WTC11 (cell line): ENCODE measurements at places on chromosomes 16 and 17. TPM values are rescaled to one million over a fixed set of nuclear protein-coding genes. Genes with fewer than 3 reads are reported as not detected.

Gene MEFV
- total RNA-seq: 0.09 to 0.21 TPM (median 0.14 TPM) in 3 replicates

Gene HYDIN
- 2.6 to 3.3 TPM (median 3.0 TPM) in 3 replicates for total RNA-seq

Gene DRC3
- total RNA-seq: 0.34 to 0.48 TPM (median 0.42 TPM) in 3 replicates

Gene CDT1
- total RNA-seq: 142 to 154 TPM (median 149 TPM) in 3 replicates

Gene CD7
- total RNA-seq: 0.74 to 1.3 TPM (median 0.92 TPM) in 3 replicates

Gene GLIS2
- 19.5 to 23.0 TPM (median 20.1 TPM) in 3 replicates for total RNA-seq

Gene CA4
- total RNA-seq: 5.4 to 6.7 TPM (median 6.2 TPM) in 3 replicates

Gene WNT3
- 6.5 to 14.1 TPM (median 6.7 TPM) in 3 replicates for total RNA-seq

Gene SLFN14
- not detected in 3 replicates for total RNA-seq

Gene HSD11B2
- 33.4 to 38.3 TPM (median 36.4 TPM) in 3 replicates for total RNA-seq

Gene SLC16A6
- 0.14 to 0.22 TPM (median 0.16 TPM) in 3 replicates for total RNA-seq

Gene SLC38A8
- not detected in 3 replicates for total RNA-seq

Gene EME1
- total RNA-seq: 22.8 to 27.1 TPM (median 24.9 TPM) in 3 replicates

Gene ABCA10
- total RNA-seq: 0.14 TPM in 1 of 3 replicates, not detected in the others

Gene TNFRSF13B
- 0.18 TPM in 2 of 3 replicates, not detected in the other for total RNA-seq

Gene AIPL1
- 0.32 to 0.71 TPM (median 0.46 TPM) in 3 replicates for total RNA-seq

Gene ZPBP2
- not detected in 3 replicates for total RNA-seq

Gene MYH1
- not detected in 3 replicates for total RNA-seq

Gene HSPB9
- total RNA-seq: 0.30 to 0.57 TPM (median 0.46 TPM) in 3 replicates

Gene GFOD2
- total RNA-seq: 19.3 to 29.5 TPM (median 22.8 TPM) in 3 replicates

Gene FN3K
- total RNA-seq: 19.3 to 23.6 TPM (median 21.2 TPM) in 3 replicates

DNA sequence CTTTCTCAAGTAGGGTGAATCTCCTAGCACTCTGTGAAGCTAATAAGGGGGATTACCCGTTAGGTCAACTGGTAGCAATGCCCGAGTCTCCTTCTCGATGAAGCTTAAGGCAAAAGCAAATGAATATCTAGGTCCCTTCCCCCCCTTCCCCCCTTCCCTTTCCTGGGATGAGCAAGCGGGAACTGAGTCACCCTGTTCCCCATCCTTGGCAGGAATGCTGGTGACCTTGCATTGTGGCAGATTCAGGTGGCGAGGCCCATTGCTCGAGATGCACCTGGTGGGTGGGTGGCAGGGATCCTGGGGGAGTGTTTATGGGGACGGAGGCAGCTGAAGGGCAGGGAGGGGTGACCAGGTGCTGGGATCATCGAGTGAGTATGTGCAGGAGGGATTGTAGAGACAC lies 7.1 kb downstream of the NXPH3 start:
- no peak for DNase-seq

GRCh38 chr16:90047714-90048346 lies 28.6 kb upstream of the DBNDD1 start:
- DNase-seq: peak; percentile 44

DNA sequence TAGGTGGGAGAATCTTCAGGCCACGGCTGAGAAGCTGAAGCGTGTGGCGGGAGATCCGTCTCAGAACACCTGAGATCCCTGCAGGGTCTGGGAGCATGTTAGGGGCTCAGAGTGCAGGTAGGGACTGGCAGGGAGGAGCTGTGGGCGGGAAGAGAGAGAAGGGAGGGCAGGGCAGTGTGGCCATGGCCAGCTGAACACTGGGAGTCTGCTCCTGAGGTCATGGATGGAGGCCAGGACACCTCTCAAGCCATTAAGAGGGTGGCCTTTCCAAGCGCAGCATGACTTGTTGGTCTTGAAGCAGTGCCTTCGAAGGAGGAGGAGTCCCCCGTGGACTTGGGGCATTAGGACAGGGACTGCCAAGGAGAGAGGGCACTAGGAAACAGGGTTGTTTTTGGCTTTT lies 23.7 kb downstream of the NAA60 start:
- DNase-seq: no peak

- no peak for DNase-seq
Measured at GRCh38 chr17:34386343-34386696, 23.3 kb upstream of the CCL1 start.

GRCh38 chr17:46266656-46267544 lies 28.0 kb upstream of the LRRC37A start:
- peak; percentile 83 for DNase-seq

GRCh38 chr16:47644166-47644565 lies 183.0 kb downstream of the PHKB start:
- DNase-seq: no peak

- peak; percentile 80 for DNase-seq
Measured at GRCh38 chr17:31068291-31068690, 26.5 kb upstream of the NF1 start.

GRCh38 chr17:37756051-37756450 lies 11.2 kb upstream of the HNF1B start:
- DNase-seq: no peak

DNA sequence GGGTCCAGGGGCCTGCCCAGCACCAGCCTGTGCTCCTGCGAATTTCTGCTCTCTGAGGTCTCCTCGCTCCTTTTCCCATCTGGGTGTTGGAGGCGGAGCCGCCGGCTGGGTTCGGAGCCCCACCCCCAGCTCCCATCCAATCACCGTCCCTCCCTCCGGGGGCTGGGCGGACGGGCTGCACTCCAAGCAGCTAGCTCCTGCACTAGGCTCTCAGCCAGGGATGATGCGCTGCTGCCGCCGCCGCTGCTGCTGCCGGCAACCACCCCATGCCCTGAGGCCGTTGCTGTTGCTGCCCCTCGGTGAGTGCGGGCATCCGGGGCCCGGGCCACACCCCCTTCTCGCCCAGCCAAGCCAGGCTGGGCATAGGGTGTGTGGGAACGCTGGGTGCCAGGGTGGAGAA lies at the start of gene NRN1L:
NRN1L (plus strand) TSS at position 202 of the 400 bp plus-strand sequence; CDS start at position 221, 19 bp downstream.
- peak; percentile 96 for DNase-seq

DNA sequence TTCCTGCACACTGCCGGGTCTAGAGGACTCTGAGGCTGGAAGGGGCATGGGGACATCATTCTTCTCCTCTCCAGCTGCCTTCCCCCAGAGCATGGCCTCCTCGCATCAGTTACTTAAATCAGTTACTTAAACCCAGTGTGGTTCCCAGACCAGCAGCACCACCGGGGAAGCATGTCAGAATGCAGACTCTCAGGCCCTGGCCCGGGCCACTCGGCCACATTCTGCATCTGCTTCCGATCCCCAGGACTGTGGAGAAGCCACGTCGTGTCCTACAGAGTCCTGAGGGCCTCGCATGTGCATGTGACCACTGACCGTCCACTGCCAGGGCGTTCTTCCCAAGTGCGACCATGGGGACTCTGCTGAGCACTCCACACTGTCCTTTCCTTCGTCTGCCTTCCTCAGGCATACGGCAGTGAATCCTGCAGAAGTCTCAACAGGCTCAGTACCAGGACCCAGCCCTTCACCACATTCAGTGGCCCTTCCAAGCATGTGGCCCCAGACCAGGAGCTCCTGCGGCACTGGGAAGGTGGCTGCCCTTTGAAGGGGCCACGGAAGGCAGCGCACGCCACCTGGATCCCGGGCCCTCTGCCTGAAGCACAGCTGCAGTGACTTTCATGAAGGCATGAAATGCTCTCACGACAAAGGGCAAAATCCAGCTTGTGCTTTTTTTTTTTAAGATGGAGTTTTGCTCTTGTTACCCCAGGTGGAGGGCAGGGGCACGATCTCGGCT lies 46.9 kb upstream of the RASD1 start:
- DNase-seq: no peak

DNA sequence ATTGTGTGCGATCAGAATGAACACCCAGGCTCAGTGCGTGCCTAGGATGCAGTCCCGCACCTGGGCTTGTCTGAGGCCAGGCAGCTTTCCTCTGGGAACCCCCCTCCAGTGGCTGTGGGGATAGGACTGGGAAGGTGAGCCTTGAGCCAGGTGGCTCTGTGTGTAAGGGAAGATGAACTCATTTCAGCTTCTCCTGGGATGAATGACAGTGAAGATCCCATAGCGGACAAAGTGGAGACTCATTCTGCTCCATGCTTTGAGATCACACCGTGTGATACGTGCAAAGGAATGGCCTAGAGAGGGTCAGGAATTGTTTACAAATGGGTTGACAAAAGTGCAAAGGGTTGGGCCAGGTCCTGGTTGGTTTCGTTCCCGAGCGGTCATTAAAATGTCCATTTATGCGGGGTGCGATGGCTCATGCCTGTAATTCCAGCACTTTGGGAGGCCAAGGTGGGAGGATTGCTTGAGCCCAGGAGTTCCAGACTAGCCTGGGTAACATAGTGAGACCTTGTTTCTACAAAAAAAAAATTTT lies 15.8 kb downstream of the GPRC5C start:
- no peak for DNase-seq

GRCh38 chr17:45388604-45389325 lies 43.9 kb downstream of the ARHGAP27 start:
- DNase-seq: no peak

DNA sequence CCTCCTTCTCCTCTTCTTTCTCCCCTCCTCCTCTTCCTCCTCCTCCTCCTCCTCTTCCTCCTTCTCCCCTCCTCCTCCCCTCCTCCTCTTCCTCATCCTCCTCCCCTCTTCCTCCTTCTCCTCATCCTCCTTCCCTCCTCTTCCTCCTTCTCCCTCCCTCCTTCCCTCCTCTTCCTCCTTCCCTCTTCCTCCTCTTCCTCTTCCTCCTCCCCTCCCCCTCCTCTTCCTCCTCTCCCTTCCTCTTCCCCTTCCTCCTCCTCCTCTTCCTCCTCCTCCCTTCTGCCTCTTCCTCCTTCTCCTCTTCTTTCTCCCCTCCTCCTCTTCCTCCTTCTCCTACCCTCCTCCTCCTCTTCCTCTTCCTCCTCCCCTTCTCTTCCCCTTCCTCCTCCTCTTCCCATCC lies 5.1 kb upstream of the PITPNM3 start:
- DNase-seq: no peak

- no peak for DNase-seq
Measured at GRCh38 chr16:56970934-56971767, 9.4 kb downstream of the CETP start.

- DNase-seq: no peak
Measured at GRCh38 chr17:69869667-69870066, 205.4 kb upstream of the KCNJ16 start.

- peak; percentile 4 for DNase-seq
Measured at GRCh38 chr16:66381585-66382170, 15.2 kb downstream of the CDH5 start.

- DNase-seq: no peak
Measured at GRCh38 chr16:75087375-75087979, 29.1 kb downstream of the LDHD start.

DNA sequence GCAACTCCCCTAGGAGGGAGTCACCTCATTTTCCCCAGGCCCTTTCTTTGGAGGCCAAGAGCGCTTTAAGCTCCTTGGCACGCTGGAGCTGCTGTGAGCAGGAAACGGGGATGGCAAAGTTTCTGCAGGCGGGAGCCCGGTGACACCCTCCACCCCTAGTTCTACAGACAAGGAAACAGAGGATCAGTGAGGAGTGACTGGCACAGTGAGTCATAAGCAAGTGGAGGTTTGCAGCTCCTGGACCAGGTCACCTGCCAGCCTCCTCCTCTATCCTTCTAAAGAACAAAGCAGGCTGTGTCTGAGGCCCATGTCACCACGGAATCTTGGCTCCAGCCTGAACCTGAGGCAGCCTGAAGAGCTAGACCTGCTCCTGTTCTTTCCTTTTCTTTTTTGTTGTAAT lies 141.9 kb downstream of the TMEM132E start:
- DNase-seq: no peak

DNA sequence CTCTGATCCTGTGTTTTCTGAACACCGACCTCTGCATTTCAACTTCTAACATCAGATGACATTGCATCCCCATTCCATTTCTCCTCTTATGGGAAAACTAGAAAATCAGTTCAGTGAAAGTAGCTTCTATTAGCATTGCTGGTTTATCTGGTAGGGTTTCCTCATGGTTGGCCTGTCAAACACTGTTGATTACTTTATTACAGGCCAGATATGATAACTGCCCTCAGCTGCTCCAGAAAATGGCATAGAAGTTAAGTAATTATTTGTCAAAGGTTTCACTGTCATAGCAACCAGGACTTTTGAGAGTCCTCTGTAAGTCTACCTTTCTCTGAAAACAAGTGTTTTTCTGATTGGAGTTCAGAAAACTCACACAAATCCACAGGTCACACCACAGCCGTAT lies 3.0 kb downstream of the GFOD2 start:
- no peak for DNase-seq

- DNase-seq: no peak
Measured at GRCh38 chr17:73338566-73339197, 26.9 kb upstream of the CDC42EP4 start.

DNA sequence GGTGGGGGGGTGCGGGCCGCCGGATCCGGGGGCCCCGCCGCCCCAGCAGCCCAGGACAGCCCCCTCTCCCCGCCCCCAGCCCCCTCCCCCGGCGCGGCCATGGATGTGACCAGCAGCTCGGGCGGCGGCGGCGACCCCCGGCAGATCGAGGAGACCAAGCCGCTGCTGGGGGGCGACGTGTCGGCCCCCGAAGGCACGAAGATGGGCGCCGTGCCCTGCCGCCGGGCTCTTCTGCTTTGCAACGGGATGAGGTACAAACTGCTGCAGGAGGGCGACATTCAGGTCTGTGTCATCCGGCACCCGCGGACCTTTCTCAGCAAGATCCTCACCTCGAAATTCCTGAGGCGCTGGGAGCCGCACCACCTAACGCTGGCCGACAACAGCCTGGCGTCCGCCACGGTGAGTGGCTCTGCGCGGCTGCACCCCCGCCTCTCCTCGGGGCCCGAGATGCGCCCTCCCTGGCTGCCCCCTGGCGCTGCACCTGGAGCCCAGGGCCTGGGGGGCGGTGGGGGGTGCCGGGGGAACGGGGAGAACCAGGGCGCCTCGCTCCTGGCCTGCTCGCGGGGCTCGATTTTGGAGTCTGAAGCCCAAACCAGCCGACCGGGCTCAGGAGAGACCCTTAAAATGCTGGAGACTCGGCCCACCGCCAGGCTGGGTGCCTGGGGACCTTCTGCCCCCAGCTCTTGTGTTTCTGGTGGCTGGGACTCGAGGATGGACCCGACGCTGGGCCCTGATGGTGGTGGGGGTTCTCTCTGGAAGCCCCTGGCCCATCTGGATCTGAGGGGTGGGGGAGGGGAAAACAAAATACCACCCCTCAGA lies 744 bp downstream of the CMIP start:
- DNase-seq: no peak

GRCh38 chr17:31385428-31386285 lies 5.8 kb upstream of the RAB11FIP4 start:
- no peak for DNase-seq

DNA sequence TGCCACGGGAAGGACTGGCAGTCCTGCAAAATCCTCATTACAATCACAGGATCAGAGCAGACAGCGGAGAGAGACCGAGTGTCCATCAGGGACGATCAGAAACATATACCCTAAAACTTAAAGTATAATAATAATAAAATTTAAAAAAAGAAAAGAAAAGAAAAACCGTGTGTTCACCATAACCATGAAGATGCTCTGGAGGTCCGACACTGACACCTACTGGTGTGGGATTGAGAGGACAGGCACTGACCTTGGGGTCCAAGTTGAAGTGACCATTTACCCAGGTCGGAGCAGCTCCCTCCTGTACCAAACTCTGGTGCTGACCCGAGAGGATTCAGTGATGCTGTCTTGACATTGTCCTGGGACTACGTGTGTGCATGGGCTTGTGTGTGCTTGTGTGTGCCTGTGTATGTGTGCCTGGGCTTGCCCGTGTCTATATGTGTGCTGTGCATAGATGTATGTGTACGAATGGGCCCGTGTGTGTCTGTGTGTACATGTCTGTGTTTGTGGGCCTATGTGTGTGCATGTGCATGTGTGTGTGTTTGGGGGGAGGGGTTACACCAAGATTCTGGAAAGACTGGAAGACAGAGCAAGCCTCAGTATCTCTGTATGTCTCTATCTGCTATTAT lies 10.0 kb upstream of the CD300LD start:
- peak; percentile 61 for DNase-seq
